ENCODE measurements at places on chromosomes 3 and 15.

DNA sequence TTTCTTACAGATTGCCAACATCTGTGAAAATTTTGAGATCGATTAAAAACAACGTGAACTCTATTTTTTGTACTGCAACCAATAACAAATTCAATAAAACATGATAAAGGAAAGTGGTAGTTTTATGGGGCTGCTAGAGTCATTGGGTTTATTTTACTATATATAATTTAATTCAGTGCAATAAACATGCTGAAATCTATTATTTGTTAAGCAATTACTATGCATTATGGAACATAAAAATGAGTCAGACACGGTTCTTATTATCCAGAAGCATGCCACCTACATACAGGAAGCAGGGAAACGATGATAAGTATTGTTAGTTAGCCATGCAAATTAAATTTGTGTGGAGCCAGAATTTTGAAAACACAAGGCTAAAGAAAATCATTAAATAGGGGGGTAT is 27.2 kb downstream of the NPHP3 start:
- DNase-seq, result no peak

- DNase-seq, result no peak
Observed at GRCh38 chr15:65512807-65513416, 4.6 kb downstream of the DPP8 start.

DNA sequence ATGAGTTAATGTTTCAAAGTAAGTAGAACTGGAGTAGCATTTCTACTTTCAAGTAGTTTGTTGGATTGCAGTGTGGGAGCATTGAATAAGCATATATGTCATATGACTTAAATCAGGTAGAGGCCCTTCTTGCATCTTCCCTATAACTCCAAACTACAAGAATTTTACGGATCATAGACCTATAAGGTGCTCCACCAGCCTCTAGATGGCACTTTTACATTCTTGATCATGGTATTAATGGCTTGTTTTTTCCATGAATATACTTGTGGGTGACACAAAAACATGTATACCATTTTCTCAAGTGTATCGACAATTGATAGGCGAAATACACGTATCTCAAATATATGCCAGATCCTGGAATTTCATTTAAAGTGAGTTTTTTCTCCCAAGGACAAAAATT is 311.1 kb downstream of the ZPLD1 start:
- DNase-seq, result no peak

GRCh38 chr15:80562846-80563245 is 132.3 kb upstream of the ABHD17C start:
- no peak for DNase-seq

- no peak for DNase-seq
Observed at GRCh38 chr3:63731866-63732265, 79.4 kb downstream of the SNTN start.

DNA sequence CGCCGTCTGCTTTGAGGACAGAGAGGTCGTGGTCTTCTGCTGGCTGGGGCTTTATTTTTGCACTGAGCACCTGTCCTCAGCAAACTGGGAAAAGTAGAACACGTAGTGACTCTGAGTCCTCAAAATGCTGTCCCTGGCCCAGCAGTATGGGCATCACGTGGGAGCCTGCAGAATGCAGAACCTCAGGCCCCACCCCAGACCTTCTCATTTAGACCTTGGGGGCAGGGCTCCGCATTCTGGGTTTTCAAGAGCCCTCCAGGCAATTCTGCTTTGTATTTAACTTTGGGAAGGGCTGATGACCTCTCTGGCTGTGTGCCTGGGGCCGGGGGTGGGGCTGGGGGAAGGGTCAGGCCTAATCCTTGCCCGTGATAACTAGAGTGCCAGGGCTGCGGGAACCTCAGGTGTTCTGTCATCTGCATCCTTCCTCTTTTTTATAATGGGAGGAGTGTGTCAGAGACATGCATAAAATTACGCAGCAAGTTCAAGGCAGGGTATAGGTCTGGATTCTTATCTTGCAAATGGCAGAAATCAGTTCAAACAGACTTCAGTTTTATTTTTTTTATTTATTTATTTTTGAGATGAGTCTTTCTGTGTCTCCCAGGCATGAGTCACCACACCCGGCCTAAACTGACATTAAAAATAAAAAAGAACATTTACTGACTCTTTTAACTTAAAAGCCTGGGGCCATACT is 11.1 kb downstream of the SLC6A6 start:
- no peak for DNase-seq
